ENCODE measurements at places on chromosomes 7 and 10. TPM values are rescaled to one million over a fixed set of nuclear protein-coding genes. Genes with fewer than 3 reads are reported as not detected.

Gene LDB3
- under 0.01 TPM for total RNA-seq

Gene ERCC6
- 14.4 TPM for total RNA-seq

Gene AKR1C4
- total RNA-seq, result not detected

Gene TYSND1
- 15.5 TPM for total RNA-seq

Gene C1QL3
- total RNA-seq, result not detected

Gene OR2A7
- 0.50 TPM for total RNA-seq

Gene FAM241B
- total RNA-seq, result 0.26 TPM
